ENCODE measurements at places on chromosomes 12 and 14.

- DNase-seq: no peak
Measured at GRCh38 chr12:6534695-6534944, 303 bp downstream of the GAPDH start.

DNA sequence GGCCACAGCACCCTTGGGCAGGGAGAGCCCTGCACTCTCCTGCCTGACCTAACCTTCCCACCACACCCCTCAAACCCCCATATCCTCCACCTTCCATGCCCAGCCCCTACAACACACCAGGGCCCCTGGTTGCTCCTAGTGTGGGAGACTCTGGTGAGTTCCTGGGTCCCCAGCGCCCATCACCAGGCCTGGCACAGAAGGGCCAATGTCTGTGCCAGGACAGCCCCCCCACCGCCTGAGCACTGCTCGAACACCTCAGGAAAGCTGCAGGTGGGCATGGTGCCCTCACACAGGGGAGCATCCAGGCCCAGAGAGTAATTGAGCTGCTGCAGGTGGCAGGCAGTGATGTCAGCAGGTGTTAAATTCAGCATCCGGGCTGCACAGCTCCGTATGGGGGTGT lies 15.2 kb downstream of the ADCY6 start:
- DNase-seq: no peak

- no peak for DNase-seq
Measured at GRCh38 chr12:24363177-24363754, 413.8 kb upstream of the SOX5 start.

DNA sequence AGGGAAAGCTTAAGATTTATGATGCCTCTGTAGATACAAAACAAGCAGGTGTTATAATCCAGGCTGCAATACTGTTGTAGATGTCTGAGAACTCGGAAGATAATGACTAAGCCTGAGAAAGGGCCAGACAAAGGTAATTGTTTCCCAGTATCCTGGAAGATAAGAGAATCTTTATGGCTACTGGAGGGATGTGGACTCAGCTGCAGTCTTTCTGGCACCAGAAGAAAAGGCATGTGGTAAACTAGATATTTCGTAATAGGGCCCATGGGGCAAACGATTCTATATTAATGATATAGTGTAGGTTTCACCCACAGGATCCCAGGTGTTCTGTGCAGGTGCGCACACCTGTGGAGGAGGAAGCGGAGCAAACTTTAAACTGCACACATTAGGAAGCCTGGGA lies 9.2 kb upstream of the APOLD1 start:
- DNase-seq: no peak

- DNase-seq: no peak
Measured at GRCh38 chr12:53050426-53051057, 677 bp downstream of the TNS2 start.
